ENCODE measurements at places on chromosomes 3 and 15. TPM values are rescaled to one million over a fixed set of nuclear protein-coding genes. Genes with fewer than 3 reads are reported as not detected.

Gene GRK7
- total RNA-seq, result 0.10 TPM

Gene SHF
- 3.0 TPM for total RNA-seq

Gene SLC6A1
- not detected for total RNA-seq

Gene EDC3
- 45.5 TPM for total RNA-seq

Gene LEKR1
- not detected for total RNA-seq

Gene ALAS1
- total RNA-seq, result 89.4 TPM

Gene CMSS1
- total RNA-seq, result 86.3 TPM

Gene MME
- 1.6 TPM for total RNA-seq

Gene NR1I2
- total RNA-seq, result not detected

Gene PARP16
- 15.4 TPM for total RNA-seq

Gene SLCO2A1
- 0.62 TPM for total RNA-seq

Gene STRIT1
- not detected for total RNA-seq

- DNase-seq, result no peak
Measured at GRCh38 chr3:81778678-81779182, 17.3 kb upstream of the GBE1 start.

DNA sequence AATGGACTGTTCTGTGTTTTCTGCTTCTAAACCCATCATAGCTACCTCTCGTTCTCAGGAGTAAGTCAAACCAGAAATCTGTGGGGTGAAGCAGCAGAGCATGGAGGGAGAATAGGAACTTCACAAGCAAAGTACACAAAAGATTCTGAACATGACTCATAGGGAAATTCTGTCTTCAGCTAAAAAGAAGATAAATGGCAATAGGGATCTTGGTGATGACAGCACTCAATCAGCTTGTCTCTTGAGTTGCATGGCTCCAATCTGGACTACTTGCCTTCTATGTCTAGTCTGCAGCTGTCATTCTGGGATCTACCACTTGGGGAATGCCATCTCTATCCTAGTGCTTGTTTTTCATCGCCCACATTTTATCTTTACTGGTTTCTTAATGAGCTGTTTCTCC, 13.5 kb upstream of the GRAMD1C start:
- no peak for DNase-seq

GRCh38 chr3:185311991-185312390, 50.9 kb upstream of the MAP3K13 start:
- no peak for DNase-seq

DNA sequence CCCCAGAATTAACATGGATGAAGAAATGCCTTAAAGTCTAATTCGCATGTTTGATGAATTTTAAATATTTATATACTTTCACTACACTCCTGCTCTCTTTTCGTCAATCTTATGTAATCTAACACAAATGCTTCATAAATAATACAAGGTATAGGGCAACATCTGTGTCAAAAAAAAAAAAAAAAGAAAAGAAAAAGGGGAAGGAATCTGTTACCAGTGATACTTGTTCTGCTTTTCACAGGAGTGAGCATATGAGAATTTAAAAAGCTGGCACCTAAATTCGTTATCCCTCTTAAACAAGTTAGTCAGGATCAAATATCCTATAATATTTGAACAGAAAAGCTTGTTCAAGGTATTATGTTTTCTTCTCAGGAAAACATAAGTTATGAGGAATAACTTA, 243.8 kb downstream of the KCNH8 start:
- no peak for DNase-seq

DNA sequence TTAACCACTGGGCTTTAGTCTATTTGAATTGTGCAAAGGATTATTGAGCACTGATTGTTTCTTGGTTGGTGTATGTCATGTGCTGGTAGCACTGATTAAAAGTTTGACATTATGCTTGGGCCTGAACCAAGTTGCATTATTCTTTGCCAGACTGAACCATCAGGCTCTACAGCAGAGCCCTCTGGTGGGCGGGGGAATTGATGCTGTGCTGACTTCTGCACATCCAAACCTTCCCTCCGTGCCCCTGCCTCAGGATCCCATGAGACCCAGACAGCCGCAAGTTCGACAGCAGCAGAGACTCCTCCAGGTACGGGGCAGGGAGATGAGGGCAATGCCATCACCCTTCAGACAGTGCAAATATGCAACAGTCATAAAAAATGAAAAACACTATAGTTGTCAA, 28.4 kb upstream of the P2RY12 start:
- DNase-seq, result no peak

GRCh38 chr15:68818066-68818768, 2.5 kb downstream of the ANP32A start:
- no peak for DNase-seq

DNA sequence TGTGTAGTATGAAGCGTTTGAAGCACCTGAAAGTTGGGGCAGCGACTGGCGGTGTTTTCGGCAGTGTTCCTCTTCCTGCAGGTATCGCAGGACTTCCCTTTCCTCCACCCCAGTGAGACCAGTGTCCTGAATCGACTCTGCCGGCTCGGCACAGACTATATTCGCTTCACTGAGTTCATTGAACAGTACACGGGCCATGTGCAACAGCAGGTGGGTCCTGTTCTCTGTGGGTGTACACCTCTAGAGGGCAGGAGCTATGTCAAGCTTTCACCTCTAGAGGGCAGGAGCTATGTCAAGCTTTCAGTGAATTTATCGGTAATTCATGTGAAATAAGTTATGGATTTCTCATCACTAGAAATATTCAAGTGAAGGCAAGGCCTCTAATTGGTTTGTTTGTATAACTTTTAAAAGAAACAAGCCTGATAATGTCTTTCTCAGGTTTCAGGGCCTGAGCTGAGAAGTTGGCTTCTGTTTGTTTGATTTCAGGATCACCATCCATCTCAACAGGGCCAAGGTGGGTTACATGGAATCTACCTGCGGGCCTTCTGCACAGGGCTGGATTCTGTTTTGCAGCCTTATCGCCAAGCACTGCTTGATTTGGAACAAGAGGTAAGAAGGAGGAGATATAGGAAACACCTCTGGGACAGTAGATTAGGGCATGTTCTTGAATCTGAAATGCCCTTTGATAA, 5.3 kb downstream of the TUBGCP4 start:
- DNase-seq, result no peak

DNA sequence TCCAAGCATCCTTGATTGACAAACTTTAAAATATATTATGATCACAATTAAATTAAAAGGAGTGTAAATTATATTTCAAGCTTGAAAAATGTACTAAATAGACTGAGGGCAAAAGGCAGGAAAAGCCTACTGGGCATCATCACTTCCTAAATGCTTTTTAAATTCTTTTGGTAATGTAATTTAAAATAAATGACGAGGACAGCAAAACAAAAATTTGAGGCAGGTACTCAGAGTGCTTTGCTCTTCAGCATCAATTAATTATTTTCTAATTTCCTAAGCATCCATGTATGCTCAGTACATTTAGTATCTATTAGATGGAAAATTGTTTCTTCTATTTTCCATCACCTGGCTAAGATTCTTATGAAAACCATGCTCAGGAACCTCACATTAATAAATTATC, 5.2 kb downstream of the CBLB start:
- DNase-seq, result no peak

DNA sequence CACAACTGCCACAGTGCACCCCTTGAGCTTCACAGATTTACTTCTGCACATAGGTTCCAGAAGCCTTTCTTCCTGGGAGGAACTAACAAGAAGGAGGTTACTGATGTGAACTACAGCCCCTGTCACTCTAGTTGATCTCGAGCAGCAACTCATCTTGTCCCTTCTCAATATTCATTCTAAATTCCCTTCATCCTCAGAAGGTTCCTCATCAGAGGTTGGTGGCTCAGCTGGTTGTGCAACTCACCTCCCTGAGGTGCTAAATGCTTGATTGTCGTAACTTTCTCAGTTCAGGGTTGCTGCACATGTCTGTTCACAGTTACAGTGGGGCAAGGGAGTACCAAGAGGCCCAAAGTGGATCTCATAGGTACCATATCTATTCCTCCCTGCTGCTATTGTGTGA, 5.7 kb upstream of the A4GNT start:
- no peak for DNase-seq

DNA sequence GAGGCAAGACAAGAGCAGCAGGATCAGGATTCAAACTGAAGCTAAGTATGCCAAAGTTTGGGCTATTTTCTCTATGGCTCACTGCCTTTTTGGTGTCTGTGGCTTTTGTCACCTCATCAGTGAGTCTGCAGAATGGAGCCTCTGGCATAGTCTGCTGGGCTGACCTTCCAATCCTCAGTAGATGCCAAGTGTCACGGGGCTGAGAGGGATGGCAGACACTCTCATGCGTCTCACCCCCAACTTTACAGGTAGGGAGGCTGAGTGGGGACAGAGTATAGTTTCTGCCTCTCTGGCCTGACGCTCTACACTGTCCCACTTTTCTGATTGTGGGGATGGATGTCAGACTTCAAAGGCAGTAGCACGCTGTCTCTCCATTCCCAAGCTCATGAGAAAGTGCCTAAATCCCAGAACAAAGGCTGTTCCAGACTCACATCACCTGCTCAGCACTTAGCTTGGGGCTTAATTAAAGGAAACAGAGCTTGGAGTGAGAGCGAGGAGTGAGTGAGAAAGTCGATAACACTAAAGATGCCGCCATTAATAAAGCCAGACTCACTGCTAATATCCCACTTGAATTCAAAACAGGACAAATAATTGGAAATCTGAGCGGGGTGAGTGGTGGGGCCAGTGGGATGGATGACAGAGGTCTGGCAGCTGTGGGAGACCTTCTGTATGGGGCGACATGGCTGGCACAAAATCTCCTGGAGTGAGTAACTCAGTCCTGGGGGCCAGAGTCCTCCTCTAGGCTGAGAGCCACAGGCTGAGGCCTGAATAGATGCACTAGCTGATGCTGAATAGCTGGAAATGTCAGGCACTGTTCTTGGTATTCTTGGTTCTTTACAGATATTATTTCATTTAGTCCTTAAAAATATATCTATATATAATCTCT, 78.4 kb upstream of the MRPS22 start:
- DNase-seq, result no peak

- no peak for DNase-seq
Measured at GRCh38 chr15:60043744-60044435, 39.8 kb downstream of the FOXB1 start.

DNA sequence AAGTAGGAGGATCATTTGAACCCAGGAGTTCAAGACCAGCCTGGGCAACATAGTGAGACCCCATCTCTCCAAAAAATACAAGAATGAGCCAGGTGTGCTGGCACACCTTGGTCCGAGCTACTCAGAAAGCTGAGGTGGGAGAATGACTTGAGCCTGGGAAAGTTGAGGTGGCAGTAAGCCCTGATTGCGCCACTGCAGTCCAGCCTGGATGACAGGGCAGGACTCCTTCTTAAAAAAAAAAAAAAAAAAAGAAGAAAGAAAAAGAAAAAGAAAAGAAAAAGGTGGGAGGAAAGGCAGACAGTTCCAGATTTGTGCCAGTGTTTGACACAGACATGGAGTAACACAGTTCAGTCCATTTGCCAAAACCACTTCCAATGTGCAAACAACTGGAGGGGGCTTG, 75.7 kb downstream of the ATP10A start:
- DNase-seq, result no peak

DNA sequence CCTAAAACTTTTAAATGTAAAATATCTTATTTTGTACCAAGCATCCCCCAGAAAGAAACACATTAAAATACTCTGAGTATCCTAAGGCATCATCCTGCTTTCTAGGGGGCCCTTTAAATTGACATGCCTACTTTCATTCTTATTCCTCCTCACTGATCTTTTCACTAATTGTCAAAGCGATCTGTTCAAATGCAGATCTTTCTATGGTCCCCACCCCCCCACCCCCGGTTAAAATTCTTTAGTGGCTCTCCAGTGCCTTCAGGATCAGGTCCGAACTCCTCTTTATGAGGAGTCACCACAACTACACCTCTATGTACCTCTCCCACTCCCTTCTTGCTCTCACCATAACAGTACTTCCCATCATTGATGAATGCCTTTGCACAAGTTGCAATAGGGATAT, 19.2 kb upstream of the TFDP2 start:
- no peak for DNase-seq

DNA sequence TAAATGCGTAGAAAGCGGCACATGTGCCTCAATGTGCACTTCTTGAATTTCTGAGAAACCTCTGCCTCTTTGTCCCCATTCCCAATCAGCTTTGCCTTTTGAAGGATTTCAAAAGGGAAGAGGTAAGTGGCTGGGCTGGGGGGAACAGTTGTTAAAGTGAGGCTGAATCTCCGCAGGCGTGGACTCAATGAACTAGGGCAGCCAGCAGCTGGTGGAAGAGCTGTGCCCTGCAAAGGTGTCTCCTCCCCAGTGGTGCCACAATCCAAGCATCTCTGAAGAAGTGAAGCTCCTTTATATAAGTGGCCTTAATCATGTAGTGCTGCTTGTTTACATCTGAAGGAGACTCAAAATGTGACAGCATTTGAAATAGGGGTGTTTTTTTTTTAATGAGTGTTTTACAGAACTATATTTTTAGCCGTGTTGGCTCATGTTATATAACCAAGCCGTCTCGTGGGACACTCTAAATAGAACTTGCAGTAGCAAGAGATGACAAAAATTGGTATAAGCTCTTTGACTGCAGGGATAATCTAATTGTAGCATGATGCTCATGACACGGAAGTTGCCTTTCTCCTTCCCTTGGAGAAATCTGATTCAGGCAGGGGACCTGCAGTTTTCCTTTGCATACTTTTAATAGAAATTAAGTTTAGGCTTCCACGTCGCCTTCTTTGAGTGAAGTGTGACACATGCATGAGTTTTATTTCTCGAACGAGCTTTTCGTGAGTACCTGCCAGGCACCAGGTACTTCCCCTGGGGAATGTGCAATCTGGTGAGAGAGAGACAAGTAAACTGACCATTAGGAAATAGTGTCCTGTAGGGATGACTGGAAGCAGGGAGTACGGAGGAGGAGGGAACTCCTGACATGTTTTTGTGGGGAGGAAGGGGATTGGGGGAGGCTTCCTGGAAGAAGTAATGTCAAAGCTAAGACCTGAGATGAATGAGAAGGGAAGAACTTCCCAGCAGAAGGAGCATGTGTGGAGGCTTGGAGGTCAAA, 179.7 kb upstream of the BHLHE40 start:
- DNase-seq, result no peak

DNA sequence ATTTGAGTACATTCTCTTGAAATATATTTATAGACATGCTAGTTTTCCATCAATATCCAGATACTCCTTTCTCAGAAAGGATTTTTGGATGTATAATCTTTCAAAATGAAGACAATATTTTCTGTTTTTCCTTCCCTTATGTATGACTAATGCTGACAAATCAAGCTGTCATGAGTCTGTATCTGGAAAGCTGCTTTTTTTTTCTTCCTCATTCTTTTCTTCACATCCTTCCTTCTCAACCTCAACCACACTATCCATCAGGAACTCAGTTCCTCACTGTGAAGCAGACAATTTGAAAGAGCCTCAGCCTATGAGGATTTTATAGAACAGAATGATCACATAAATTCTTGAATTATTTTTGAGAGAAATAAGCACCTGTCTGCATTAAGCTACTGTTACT, 335.9 kb upstream of the EPHA6 start:
- no peak for DNase-seq

DNA sequence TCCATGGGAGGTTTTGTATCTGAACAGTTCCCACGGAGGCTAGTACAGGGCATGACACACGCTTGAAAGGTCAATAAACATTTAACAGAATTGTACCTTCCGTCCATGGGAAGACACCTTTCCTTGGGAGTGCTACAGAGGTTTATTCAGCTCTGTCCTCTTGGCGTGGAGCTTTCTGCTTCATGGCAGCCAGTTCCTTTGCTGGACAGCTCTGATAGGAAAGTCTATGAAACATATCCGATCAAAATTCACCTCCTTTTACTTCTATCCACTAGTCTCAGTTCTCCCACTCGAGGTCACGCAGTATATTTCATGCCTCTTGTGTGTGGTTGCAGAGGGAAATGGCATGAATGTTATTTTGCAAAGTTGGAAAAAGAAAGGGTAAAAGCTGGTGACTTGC, 91.2 kb downstream of the PEX5L start:
- no peak for DNase-seq
